Non-pigmented ciliary epithelial cell (primary cell): ENCODE measurements at places on chromosomes 1 and 21.
A peak's percentile ranks its signal among the peaks of the same experiment; 100 is the strongest.

GRCh38 chr1:149942885-149943284 is 6.2 kb upstream of the MTMR11 start:
- DNase-seq: no peak

GRCh38 chr1:164618202-164618564 is 59.2 kb downstream of the PBX1 start:
- no peak for DNase-seq

DNA sequence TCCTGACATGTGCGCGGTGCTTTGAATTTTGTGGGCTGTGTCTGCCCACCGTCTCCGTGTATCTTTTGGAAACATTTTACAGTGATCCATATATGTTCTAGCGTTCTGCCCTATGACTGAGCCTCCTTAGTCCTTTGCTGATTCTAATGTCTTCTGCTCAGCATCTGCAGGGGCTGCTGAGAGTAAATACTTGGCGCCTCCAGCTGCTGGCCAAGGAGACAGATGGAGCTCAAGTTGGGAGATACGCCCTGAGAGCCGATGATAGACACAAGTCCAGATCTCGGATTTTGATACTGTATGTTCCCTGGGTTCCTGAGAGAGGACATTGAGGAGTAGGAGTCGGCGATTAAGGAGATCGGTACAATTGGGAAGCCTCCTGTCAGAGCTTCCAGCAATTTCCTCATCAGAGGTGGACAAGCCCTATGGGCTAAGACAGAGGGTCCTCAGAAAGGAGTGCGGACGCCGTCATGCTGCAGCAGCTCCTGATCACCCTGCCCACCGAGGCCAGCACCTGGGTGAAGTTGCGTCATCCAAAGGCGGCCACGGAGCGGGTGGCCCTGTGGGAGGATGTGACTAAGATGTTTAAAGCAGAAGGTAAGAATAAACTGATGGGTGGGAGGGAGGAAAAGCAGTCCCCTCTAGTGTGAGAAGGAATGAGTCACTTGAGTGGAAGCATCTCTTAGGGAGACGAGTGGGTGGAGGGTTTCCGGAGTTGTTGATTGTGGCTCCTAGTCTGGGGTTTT is 390 bp downstream of the ZFP69B start:
- peak; percentile 91 for DNase-seq

DNA sequence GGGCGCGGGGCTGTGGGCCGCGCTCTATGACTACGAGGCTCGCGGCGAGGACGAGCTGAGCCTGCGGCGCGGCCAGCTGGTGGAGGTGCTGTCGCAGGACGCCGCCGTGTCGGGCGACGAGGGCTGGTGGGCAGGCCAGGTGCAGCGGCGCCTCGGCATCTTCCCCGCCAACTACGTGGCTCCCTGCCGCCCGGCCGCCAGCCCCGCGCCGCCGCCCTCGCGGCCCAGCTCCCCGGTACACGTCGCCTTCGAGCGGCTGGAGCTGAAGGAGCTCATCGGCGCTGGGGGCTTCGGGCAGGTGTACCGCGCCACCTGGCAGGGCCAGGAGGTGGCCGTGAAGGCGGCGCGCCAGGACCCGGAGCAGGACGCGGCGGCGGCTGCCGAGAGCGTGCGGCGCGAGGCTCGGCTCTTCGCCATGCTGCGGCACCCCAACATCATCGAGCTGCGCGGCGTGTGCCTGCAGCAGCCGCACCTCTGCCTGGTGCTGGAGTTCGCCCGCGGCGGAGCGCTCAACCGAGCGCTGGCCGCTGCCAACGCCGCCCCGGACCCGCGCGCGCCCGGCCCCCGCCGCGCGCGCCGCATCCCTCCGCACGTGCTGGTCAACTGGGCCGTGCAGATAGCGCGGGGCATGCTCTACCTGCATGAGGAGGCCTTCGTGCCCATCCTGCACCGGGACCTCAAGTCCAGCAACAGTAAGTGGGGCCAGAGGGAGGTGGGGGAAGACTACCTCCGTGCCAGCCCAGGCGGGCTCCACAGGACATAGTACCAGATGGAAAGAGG is 808 bp downstream of the MAP3K21 start:
- DNase-seq: no peak

DNA sequence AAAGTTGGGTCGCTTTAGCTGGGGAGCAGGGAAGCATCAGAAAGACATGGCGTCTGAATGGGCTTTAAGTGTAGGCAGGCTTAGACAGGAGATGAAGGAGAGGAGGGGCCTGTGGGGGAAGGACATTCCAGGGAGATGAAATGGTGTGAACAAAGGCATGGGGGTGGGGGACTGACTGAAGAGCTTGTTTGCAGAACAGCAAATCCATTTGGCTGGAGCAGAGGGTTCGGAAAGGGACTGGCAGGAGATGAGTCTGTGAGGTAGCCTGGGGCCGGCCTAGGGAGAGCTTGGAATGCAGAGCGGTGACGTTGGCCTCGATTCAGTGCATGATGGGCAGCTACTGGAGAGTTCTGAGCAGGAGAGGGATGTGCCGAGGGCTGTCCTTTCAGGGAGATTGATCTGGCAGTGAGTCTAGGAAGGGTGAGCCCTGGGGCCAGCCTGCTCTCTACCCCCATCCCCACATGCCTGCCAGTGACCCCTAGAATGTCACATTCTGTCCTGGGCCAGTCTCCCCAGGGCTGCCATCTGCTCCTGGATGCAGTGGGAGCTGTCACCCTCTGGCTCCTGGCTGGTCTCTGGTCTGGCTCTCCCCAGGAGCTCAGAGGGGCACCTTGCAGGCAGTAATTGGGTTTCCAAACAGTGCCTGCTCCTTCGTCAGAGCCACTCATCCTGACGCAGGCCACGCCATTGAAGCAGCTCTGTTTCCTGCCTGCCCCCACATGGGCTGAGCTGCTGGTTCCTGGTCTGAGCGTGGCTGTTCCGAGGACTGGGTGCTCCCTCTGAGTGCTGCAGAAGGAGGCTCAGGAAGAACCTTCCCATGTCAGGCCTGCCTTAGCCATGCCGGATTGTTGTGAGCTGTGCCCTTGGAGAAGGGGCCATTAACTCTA is 22.3 kb upstream of the TMEM222 start:
- peak; percentile 99 for DNase-seq

- no peak for DNase-seq
Observed at GRCh38 chr1:53971718-53972117, 25.6 kb downstream of the LRRC42 start.

- DNase-seq: peak; percentile 17
Observed at GRCh38 chr1:24586970-24587820, 31.3 kb downstream of the NCMAP start.

- DNase-seq: peak; percentile 49
Observed at GRCh38 chr21:46184625-46185555, 631 bp upstream of the SPATC1L start.

DNA sequence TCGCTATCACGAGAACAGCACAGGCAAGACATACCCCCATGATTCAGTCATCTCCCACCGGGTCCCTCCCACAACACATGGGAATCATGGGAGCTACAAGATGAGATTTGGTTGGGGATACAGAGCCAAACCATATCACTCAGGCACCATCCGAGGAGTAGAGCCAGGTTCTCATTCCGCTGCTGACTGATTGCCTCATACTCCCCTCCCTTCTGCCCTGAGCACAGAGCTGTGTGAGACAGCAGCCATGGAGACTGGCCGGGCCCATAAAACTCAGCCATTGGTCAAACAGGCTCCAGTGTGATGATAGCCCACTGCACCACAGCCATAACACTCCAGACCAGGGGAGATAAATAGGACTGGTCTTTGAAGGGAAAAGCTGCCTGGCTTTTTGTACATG is 22.6 kb downstream of the TTC4 start:
- no peak for DNase-seq

DNA sequence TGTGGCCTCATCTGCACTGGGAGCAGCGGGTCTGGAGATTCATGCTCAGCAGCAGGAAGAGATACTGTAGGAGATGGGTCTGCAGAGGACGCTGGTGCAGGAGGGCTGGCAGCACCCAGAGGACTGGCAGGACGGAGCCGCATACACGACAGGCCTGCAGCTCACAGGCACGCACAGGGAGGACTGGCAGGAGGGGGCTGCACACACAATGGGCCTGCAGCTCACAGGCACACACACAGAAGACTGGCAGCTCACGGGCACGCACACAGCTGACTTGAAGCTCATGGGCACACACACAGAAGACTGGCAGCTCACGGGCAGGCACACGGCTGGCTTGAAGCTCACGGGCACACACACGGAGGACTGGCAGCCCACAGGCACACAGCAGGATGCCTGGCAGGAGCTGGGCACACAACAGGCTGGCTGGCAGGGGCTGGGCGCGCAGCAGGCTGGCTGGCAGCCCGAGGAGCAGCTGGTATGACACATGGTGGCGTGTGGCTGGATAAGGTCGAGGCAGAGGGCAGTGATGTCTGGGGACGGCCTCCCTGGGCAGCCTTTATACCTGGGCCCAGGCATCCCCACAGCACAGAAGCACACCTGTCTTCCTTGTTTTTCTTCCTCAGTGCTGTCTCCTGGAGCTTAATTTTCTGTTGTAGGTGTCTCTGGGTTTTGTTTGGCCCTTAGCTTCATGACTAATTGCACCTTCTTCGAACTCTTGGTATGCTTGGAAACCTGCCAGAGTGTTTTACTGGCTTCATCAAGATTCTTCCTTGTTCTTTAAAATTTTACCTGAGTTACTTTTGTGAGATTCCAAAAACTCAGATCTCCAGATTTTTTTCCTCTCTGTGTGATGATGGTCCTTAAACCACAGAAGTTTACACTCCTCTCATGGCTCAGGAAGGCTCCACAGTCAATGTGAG is at the start of gene KRTAP12-2:
Gene KRTAP12-2 (minus strand): TSS at position 527 of the 920 bp plus-strand sequence. CDS start 41 bp downstream, at position 486.
- DNase-seq: no peak

DNA sequence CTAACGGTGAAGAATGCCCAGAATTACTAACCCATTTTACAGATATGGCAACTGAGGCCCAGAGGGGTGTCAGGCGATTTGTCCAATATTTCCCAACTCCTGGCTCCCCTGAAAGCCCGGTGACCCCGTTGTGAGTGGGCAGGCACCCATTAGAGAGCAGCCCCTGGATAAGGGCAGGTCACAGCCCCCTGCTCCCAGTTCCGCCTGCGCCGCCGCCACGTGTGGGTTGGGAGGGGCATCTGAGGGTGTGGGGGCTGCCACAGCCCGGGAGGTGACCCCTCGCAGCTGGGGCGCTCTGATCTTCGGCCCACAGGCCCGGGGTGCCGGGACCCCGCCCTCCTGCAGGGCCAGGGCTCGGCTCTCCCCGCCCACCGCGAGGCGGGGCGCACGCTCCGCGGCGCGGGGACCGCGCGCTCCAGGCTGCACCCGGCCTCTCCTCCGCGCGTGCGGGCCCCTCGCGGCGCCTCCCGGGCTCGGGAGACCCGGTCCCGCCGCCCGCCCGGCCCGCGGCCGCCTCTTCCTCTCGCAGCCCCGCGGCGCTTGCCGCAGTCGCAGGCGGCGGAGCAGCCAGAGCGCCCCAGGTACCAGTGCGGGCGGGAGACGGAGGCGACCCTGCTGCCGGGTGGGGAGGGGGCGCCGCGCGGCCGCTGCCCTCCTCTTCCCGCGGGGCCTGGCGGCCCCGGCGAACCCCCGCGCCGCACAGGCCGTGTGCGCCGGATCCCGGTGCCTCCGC is at the start of gene HTR6:
Gene HTR6 (plus strand): TSS at position 423 of the 733 bp plus-strand sequence. CDS start 879 bp downstream, outside the sequence.
- DNase-seq: no peak

DNA sequence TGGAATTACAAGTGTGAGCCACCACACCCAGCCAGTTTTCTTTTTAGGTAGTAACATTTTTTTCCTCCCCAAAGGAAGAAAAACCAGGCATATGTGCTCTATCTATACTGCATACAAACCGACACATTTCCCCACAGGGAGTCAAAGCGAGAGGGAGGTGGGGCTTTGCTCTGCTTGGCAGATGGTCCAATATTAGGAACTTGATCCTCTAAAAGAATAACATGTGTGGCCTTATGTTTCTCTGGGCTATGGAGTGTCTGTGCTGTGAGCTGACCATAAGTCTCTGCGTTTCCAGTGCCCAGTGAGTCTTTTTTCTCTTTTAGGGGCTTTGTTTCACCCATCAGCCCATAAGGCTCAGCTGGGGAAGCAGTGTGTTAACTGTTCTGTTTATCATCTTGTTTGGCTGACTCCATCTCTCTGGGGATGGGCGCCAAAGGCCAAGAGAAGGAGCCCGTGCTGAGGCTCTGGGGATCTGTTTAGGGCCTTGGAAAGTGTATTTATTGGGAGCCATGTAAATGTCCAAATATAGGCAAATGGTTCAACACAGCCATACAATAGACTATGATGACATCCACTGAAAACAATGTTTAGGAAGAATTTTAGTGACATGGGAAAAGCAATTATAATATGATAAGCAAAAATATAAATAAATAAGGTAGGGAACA is 20.2 kb downstream of the LMOD1 start:
- DNase-seq: no peak

GRCh38 chr21:43988016-43988415 is 24.1 kb upstream of the TRAPPC10 start:
- DNase-seq: no peak

GRCh38 chr1:239367196-239367810 is 19.1 kb upstream of the CHRM3 start:
- no peak for DNase-seq

GRCh38 chr1:97632075-97632474 is 288.8 kb downstream of the DPYD start:
- peak; percentile 35 for DNase-seq

DNA sequence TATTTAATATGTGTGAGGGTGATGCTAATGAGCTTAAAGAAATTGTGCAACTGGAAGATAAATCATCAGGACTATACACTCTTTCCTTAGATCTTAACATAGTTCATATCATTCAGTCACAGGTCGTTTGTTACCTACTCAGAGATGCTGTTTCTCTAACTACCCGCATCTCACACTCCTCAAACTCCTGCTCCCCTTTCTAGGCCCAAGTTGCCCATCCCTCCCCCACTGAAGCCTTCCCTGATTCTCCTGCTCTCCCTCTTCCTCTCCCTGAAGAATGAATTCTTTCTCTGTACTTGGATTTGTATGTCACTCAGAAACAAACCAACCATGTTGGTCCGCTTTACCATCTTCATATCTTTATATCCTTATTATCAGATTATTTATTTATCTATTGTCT is 9.1 kb downstream of the SH3GLB1 start:
- no peak for DNase-seq

GRCh38 chr1:115139381-115139780 is 50.1 kb upstream of the TSPAN2 start:
- DNase-seq: no peak
